DND-41 (cell line): ENCODE measurements at places on chromosomes 3 and 15.

DNA sequence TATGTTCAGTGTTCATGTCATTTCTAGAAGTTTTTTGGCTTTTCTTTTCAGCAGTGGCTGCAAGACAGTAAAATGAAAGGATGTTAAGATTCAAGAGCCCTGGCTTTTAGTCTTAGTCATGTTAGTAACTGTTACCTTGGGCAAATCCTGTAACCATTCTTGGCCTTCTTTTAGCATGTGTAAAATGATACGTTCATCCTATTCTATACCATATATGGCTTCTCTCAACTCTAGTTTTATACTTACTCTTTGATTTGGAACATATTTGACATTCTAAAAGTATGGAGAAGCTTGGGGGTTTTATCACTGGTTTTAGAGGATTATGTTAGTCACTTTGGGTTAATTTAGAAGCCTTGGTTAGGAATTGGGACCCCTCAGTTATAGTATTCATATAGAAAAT, 20.1 kb downstream of the GTF2E1 start:
- DNase-seq = no peak

- DNase-seq = no peak
Observed at GRCh38 chr15:83983634-83984458, 251.7 kb upstream of the GOLGA6L4 start.

GRCh38 chr3:187774185-187774789, 29.0 kb upstream of the BCL6 start:
- no peak for DNase-seq

DNA sequence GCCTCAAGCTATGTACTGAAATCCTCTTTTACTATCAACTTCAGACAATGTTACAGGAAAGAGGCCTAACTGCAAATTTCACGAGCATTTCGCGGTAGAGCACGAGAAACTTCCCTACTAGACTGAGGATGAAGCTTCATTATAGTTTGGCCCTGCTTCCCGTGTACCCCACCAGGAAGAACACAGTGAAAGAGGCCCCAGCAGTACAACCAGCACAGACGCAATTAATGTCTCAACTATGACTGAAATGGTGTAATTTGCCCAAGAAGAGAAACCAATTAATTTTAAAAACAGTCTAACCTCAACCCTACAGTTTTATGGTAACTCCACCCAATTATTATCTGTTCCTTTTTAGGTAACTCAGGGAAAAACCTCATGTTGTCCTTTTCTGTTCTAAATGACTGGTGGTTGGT, 12.1 kb downstream of the CHSY1 start:
- DNase-seq = no peak

GRCh38 chr3:66010348-66010738, 28.4 kb downstream of the MAGI1 start:
- no peak for DNase-seq

DNA sequence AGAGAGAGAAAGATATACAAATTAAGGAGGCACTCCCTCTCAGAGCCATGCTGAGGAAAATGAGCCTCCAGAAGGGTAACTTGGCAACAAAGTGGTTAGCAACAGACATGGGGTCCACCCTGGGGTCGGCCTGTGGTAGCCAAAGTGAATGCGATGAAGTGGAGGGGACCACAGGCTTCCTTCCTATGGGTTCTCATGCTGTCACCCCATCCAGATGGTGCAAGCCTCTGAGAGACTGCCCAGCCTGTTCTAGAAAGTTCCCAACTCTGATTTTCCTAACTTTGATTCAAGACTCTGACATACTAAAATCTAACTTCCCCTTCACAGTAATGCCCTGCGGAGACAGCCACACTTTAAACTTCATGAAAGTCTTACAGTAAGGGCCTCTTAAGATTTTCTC, 18.2 kb upstream of the LACTB start:
- DNase-seq = no peak

DNA sequence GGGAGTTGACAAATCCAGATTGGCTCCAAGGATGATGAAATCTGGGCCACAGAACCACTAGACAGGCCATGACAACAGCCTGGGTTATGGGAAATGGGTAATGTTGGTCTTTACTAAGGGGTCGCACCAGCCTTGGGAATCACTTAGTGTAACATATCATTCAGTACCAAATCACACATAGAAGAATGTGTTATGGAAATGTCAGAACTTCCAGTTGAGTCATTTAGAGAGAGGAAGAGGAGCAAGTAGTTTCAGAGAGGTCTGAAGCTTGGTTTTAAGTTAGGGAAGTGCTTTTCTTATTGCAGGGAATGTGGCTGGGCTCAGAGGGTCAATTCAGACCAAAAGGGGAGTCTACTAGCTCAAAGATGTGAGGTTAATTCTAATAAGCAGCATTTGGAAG, 241.6 kb upstream of the ZPLD1 start:
- no peak for DNase-seq

DNA sequence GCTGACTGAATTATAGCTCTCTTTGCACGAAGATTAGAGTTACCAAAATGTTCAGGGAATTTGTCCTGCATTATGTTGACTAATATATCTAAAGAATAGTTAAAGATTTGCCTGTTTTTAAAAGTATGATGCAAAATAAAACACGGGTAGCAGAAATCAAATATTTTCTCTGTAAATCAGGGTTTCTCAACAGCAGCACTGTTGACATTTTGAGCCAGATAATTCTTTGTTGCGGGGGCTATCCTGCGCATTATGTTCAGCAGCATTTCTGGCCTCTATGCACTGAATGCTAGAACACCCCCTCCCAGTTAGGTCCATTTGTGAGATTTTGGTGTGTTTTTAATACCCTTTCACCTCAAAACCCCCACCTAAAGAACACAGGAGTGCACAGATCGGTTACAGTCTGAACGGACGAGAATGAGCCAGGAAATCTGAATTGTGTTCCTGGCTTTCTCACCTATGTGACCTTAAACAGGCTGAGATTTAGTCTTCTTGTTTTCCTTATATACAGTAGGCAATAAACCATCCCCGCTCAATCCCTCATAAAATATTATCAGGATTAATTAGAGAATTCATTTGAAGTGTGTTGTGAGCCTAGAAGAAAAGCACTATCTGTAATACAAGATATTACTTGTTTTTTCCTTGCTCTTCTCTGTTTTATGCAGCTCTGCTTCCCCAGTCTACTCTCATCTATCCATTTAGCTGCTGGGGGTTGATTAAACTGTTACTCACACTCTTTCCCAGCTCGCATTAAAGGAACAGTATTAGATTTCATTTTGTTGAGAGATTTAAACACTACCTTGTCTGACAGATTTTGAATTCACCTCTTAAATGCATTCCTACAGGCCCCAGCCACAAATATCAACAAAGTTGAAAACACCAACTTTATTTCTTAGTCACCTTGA, 247.5 kb upstream of the GOLIM4 start:
- DNase-seq = no peak

DNA sequence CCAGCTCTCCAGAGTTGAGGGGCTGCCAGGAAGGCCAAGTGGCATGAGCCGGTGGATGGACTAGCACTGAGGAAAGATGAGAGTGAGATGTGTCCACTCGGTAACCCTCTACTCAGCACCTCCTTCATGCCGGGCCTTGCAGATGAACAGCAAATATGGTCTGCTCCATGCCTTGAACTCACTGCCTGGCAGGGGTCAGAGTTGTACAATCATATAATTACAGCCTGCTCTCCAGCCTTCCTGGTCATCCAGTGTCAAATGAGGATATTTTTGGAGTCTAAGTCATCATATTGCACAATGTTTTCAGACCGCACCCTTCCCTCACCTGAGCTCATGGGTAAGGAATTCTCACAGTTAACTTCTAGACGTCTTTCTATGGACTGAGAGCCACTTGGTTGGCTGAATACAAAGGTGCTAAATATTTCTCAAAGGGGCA, 4.9 kb downstream of the MGLL start:
- DNase-seq = no peak

- DNase-seq = no peak
Observed at GRCh38 chr3:77655396-77655795, 615.5 kb downstream of the ROBO2 start.

GRCh38 chr15:34514251-34514670, 69.2 kb downstream of the GOLGA8B start:
- DNase-seq = no peak

GRCh38 chr3:130692455-130692854, 54.2 kb downstream of the PIK3R4 start:
- DNase-seq = no peak

- DNase-seq = no peak
Observed at GRCh38 chr3:73255609-73256029, 194.2 kb downstream of the EBLN2 start.

- no peak for DNase-seq
Observed at GRCh38 chr3:127173516-127174166, 19.3 kb upstream of the PRR23E start.

GRCh38 chr3:147616998-147617619, 207.9 kb downstream of the ZIC1 start:
- DNase-seq = no peak

DNA sequence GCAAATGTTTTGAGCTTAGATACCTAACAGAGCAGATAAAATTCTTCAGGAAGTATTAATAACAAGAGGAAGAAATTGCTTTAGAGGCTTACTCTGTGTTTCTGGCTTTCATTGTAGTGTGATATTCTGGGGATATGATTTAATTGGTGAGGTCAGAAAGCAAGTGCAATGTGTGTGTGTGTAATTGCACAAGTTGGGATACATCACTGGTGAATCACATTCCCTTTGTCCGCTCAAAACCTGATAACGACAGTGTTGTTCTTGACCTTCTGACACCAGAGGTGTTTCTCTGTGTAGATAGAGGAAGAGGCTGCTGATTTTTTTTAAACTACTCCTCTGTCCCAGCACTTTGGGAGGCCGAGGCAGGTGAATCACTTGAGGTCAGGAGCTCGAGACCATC, 161.1 kb downstream of the CACNA2D3 start:
- DNase-seq = no peak

GRCh38 chr3:64144241-64144900, 80.9 kb downstream of the PRICKLE2 start:
- no peak for DNase-seq

- no peak for DNase-seq
Observed at GRCh38 chr3:71380096-71380495, 203.4 kb downstream of the FOXP1 start.

GRCh38 chr3:12149029-12149428, 9.7 kb downstream of the TIMP4 start:
- no peak for DNase-seq

- peak; percentile 23 for DNase-seq
Observed at GRCh38 chr3:141544697-141545096, 57.9 kb downstream of the RASA2 start.

DNA sequence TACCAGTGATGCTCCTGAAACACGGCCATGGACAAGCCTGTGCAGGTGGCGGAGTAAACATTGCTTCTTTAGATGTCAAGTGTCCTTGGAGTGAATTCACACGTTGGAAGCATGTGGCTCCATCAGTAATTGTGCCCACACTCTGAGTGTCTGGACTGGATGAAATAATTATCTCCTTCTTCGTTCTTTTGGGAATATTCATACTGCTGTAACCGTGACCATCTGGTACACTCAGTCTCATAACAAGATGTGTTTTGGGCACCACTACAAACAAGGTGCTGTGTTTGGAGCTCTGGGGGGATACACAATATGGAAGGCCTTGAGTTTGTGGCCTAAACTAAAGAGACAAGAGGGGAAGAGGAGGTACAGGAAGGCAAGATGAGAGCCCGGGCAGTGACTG, 165.6 kb downstream of the APBA2 start:
- no peak for DNase-seq

DNA sequence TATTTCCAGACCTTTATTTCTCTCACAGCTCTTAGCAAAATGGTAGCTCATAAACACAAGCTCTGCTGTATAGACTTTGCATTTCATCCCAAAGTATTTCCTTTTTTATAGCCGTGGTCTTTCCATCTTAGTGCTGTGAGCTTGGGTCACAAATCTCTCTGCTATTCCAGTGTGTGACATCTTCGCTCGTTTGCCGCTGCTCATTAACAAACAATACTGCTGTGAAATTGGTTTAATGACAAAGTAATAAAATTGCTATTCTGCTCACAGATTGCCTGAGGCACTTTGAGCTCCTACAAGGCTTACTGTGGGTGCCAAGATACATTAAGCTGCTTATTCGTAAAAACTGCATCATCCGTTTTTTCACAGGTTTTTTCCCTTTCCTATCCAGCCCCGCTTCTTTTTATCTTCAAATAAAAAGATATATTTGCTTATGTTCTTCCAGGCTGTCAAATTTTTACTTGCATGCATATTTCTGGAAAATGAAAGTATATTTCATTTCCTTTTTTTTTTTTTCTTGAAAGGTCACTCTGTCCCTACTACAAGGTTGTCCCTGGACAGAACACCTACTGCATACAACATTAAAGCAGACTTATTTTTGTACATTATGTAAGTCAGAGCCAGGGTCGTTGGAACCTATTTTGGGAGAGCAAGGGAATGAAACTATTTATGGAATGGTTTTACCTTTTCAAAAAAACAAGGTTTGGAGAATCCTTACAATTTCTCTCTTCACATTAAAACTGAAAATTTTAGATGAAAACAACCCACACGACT, 174.5 kb downstream of the MEIS2 start:
- DNase-seq = no peak

DNA sequence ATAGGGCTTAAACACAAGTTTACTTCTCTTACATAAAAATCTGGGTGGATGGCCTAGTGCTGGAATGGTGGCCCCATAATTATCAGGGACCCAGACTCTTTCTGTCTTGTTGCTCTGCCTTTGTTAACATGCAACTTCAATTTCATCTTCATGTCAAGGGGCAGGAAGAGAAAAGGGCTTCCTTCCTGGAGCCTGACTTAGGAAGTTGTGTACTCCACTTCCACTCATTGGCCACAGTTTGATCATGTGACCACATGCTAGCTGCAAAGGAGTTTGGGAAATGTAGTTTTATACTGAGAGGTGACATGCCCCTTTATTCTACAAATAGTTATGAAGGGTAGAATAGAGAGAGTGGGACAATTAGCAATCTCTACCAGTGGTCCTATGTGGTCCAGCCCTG, 39.3 kb downstream of the RHCG start:
- DNase-seq = peak; percentile 28

DNA sequence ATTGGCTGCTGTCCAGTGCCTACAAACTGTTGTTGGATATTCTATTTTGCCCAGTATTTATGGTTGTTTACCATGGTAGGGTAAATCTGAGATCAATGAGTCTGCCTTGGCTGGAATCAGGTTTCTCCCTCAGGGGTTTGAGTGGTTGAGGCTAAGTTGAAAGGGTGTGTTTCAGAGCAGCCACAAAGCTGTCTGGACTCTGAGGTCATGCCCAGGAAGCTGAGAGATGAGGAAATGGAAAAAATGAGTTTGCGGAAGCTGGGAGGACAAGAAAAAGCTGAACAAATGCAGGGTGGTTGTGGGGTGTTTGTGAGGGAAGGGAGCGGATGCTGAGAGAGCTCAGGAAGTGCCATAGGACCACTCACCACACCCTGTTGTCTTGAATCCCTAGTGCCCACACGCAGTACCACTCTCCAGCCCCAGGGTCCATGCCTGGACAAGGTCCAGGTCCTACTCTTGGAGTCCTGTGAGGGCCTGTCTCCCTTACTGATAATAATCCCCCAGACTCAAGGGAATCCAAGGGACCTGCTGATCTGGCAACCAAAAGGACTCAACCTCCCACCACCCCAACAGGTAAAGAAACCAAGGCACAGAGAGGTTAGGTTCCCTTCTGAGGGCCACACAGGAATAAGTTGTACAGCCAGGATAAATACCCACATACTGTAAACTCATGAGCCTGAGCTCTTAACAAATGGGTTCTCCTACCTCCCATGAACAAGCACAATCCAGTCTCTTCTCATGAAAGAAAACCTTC, 81.6 kb downstream of the PPCDC start:
- no peak for DNase-seq
